B cell (primary cell): ENCODE measurements at places on chromosomes 5 and 9. TPM values are rescaled to one million over a fixed set of nuclear protein-coding genes. Genes with fewer than 3 reads are reported as not detected.

Gene INIP
- total RNA-seq: 22.9 and 27.8 TPM in 2 replicates

DNA sequence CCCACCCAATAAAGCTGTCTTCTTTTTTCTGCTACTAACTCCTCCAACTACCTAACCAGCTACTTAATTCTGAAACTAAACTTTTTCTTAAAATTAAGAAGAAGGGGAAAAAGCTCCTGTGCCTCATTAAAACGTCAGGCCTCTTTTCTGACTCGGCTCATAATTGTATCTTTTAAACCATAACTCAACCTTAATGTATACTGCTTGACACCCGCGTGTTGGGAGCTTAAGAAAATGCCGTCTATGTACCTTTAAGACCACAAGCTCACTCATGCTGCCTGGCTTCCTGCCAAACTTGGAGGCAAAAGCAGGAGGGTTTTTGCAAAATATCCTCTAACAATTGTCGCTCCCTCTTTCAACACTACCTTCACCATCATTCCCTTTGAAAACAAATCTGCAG is 5.0 kb downstream of the EBF1 start:
- H3K4me1 ChIP-seq: peaks cover 28% of the 10 kb centered on the region
- no peak overlapping the region for H3K27ac ChIP-seq
- peak; percentile 73 for DNase-seq
- H3K4me3 ChIP-seq: no peak overlapping the region

DNA sequence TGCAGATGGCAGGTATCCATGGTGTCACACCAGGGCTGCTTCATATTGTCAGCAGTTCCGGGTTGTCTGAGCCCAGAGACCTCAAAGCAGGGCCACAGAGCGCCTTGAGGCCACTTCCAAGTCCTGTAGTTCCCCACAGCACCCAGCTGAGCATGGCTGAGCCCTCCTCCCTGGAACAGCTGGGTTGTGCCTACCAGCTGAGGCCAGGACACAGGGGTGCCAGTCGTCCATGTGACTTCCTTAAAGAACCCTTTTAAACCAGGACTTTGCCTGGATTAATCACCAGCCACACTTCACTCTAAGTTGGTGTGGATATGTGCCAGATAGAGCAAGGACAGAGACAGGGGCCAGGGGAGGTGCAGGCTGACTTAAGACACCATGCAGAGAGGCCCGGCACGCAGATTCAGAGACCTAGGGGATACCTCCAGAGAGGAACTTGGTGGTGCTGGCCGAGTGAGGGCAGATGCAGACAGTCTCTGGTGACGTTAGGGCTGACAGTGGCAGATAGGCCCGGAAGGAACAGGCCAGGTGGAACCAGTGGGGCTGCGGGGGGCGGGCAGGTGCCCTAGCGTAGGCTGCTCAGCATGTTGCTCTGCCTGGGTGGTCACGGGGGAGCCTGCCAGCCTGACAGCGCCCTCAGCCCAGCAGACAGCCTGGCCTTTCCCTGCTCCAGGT is 142.7 kb downstream of the CACNA1B start:
- peak; percentile 9 for DNase-seq
- H3K4me3 ChIP-seq: no peak overlapping the region
- H3K27me3 ChIP-seq: no peaks in the 10 kb centered on the region
- no peak overlapping the region for H3K27ac ChIP-seq
- no peaks in the 10 kb centered on the region for H3K36me3 ChIP-seq
- no peaks in the 10 kb centered on the region for H3K4me1 ChIP-seq

Gene SV2C
- total RNA-seq: 0.07 TPM in 1 of 2 replicates, not detected in the other

DNA sequence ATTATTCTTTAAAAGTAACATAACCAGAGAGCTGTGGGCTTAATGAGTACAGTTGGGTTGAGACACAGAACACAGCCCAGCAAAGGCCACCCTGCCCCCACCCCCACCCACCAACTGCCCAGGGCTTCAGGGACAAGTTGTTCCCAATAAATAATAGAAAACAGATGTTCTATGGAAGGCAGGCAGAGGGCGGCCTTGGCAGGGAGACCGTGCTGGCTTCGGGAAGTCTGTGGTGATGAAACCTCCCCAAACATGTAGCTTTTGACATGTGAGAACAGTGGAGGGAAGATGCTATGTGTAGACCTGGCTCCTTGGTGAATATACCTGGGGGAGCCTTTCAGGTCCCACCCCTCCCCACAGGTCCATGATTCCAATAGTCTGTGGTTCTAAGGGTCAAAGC is 10.0 kb downstream of the TRAF1 start:
- H3K4me3 ChIP-seq: no peak overlapping the region
- H3K27ac ChIP-seq: no peak overlapping the region
- no peak for DNase-seq
- H3K27me3 ChIP-seq: no peaks in the 10 kb centered on the region
- peaks cover 12% of the 10 kb centered on the region for H3K36me3 ChIP-seq
- peaks cover 14% of the 10 kb centered on the region for H3K4me1 ChIP-seq

Gene VDAC1
- 60.7 and 63.4 TPM in 2 replicates for total RNA-seq

DNA sequence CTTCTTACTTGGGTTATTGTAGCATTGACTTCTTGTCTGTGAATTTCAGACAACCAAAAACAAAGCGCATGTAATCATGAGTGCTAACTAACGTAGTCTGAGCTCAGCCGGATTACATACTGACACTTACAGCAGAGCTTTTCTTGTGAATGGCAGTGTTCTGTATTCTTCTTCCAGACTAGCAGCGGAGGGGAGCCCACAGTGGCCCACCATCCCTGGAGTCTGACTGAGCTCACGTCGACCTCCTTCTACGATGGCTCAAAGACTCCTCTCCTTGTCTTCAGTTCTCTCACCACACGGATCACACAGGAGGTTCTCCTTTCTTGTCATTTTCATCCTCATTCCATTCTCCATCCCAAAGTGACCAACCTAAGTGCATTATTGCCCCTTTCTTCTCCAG is 211.4 kb downstream of the CHSY3 start:
- no peaks in the 10 kb centered on the region for H3K36me3 ChIP-seq
- no peaks in the 10 kb centered on the region for H3K4me1 ChIP-seq
- no peak for DNase-seq

Gene PCDHA1
- not detected in 2 replicates for total RNA-seq

Gene PCDHGA8
- 1.2 and 1.3 TPM in 2 replicates for total RNA-seq

Gene PCDHGB2
- total RNA-seq: 3.3 and 3.9 TPM in 2 replicates

Gene CCL28
- 16.8 and 18.6 TPM in 2 replicates for total RNA-seq

Gene KIF12
- not detected in 2 replicates for total RNA-seq

DNA sequence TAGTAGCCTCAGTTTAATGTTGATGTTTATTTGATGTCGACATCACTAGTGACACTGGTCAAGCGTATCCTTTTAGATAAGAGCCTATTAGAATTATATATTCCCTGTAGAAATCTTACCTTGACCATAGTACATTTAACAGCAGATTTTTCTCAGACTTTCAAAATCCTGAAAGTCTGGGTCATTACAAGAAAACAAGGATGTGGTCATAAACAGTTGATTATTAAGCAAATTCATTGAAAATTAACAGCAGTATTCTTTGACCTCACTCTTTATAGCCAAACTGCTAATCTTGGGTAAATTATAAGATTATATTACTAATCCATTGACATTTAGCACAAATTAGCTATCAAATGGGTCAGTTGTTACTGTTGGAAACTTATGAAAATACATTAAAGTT is 83.4 kb downstream of the GHR start:
- H3K4me1 ChIP-seq: no peaks in the 10 kb centered on the region
- no peak overlapping the region for H3K4me3 ChIP-seq
- no peak overlapping the region for H3K27ac ChIP-seq
- no peaks in the 10 kb centered on the region for H3K27me3 ChIP-seq
- no peaks in the 10 kb centered on the region for H3K36me3 ChIP-seq
- no peak for DNase-seq
